ENCODE measurements at places on chromosomes 7 and 10. TPM values are rescaled to one million over a fixed set of nuclear protein-coding genes. Genes with fewer than 3 reads are reported as not detected.
A peak's percentile ranks its signal among the peaks of the same experiment; 100 is the strongest.

GRCh38 chr7:157423348-157423747 is 86.5 kb downstream of the DNAJB6 start:
- no peak for DNase-seq

- DNase-seq = no peak
These were observed 22.2 kb upstream of the CNTNAP2 start for GRCh38 chr7:146094356-146094755.

DNA sequence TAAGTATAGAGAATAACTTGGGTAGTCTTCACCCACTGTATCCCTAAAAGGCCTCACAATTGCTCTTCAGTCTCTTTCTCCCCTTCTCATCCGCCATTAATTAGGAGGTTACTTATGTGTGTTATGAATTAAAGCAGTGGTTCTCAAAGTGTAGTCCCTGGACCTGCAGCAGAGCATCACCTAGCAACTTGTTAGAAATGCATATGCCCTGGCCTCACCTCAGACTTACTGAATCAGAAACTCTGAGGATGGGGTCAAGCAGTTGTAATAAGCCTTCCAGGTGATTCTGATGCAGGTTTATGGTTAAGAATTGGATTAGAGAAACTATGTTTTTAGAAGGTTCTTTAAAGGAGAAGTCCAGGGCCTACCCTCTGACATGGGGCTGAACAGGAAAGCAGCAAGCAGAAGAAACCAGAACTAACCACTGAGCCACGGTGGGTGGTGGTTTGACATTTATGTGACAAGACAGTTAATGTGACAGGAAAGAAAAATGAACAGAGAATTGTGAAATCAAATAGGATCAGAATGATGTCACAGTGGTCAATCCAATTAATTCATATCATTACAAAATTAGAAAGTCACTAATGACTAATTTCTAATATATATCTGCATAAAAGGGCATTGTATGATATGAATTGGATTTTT is 37.6 kb downstream of the ENTPD1 start:
- DNase-seq = no peak

DNA sequence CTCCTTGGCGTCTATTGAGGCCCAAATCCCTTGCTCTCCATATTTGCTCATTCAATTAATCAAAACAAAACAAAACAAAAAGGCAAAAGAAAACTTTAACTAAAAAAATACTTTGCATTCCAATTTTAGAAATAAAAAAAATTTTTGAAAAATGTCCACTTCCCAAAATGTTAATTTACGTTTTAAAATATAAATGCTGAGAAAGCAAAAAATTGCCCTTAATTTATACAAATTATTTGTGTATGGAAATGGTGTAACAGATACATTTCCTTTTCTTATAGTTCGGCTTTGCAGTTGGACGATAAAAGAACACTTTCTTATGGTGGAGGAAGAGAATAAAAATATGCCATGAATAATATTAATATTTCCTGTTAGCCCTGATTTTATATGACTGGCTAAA is 652.8 kb upstream of the PFKP start:
- DNase-seq = no peak

DNA sequence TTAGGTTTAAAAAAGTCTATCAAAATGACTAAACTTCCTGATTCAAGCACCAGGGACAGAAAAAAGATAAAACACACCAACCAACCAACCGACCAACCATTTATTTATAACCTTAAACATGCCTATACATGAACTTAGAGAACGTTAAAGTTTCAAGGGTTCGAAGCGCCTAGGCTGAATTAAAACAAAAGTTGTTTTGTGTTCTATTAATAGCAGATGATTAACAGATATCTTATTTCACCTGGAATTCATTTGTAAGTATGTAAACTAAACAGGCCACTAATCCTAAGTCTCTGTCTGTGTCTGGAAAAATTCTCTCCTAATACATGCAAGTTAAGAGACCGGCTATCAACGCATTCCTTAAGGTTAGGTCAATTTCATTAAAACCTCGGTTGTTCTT is 1.4 kb downstream of the BAIAP2L1 start:
- peak; percentile 74 for DNase-seq

DNA sequence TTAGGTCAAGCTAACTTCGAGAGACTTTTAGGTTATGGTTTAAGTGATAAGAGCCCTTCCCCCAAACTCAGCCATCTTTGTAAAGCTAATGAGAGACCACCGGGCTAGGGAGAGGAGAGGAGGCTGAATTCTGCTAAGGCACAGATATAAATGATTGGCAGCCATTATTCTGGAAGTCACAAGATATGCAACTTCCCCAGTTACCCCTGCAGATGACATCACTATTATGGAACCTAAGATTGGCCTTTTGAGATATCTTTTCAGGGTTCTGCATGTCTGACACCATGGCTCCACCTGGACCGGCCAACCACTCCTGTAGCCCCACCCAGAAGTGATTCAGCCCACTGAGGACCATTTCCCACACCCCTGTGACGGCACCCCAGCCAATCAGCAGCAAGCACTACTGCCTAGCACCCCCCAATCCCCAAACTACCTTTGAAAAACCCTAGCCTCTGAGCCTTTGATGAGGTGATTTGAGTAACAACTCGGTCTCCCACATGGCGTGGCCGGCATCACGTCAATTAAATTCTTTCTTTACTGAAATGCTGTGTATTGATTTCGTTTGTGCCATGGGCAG is 14.4 kb downstream of the VIPR2 start:
- no peak for DNase-seq

GRCh38 chr7:111840528-111840927 is 278.2 kb upstream of the IMMP2L start:
- no peak for DNase-seq

DNA sequence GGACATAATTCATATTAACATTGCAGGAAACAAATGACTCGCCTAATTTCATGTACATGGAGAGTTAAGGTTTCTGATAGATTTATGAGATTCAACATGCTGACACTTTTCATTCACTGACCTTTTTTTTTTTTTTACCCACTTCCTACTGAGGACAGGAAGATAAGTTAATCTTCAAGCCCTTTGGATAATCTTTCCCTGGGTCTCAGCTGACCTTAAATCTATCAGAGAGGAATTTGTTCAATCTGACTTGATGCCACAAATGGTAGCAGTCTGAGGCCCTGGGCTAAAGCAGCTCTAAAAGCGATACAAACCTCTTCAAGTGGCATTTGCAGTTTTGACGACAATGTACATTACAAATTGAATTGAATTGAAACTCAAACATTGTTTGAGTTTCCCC is 493.3 kb upstream of the SORCS1 start:
- DNase-seq = no peak

DNA sequence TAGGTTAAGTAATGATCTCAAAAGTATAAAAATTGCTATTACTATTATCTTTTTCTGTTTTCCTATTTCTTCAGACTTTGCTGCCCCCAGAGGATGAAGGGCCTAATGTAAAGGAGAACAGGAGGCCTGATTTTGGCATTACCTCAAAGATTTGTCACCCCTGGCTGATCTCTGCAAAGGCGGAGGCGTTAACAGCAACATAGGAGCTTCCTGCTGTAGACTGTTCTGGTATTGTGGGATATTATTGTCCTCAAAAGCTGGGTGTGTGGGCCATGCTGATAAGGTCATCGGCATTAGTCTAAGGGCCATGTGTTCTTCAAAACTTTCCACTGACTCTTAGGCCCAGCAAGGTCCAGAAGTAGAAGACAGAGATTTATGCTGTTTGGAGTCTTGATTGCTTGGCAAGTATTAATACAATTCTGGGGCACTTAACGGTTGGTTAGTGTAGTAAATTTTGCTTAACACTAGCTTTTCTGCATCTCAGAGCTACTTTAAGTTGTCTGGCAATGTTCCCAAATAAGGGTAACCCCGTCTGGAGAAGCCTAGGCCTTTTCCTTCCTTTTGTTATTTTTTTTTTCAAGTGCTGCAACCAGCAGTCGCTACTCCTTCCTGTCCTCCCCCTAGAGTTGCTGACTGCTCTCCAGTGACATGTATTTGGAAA is 14.0 kb upstream of the ENTPD1 start:
- DNase-seq = no peak

- DNase-seq = no peak
These were observed 157.5 kb upstream of the FERD3L start for GRCh38 chr7:19302731-19303130.

- no peak for DNase-seq
These were observed 226.0 kb downstream of the CELF2 start for GRCh38 chr10:11243425-11244222.

DNA sequence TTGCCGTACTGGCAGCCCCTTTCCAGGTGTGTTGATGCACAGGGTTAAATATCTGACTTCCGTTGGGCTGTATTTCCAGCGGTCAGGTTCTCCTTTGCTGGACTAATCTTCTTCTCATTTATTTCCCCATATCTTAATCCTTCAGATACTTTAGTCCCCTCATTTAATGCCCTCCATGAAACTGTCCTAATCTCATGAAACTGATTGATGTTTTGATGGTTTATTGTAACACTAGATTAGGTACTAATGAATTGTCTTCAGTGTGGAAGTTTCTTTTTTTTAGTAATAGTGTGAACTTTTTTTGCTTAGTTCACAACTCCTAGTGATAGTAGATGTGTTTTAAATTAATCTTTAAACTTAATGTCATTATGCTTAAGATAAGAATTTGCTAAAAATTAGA is 6.3 kb downstream of the CUL1 start:
- DNase-seq = no peak

- DNase-seq = no peak
These were observed 127.1 kb upstream of the AOAH start for GRCh38 chr7:36851382-36851781.

DNA sequence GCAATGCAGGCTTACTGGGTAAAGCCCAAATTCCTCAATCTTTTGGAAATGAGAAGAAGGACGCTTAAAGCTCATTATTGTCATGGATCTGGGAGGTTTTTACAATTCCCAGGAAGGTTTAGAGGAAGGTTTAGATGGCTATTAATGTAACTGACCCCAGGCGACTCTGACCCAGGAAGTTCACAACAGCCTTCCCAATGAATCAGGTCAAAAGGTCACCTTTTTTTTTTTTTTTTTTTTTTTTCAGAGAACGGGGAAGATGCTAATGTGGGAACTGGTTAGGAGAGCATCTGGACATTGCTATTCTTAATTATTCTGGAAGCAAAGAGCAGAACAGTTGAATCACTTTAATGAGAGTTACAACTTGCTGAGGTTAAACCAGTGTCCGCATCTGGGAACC is 149.9 kb upstream of the ITGB1 start:
- no peak for DNase-seq

- no peak for DNase-seq
These were observed 879.2 kb downstream of the LRMDA start for GRCh38 chr10:76310588-76311080.

GRCh38 chr10:7159928-7160327 is 250.9 kb downstream of the SFMBT2 start:
- no peak for DNase-seq

GRCh38 chr7:18700147-18700546 is 204.6 kb downstream of the HDAC9 start:
- DNase-seq = no peak

GRCh38 chr10:5490698-5491464 is 8.5 kb downstream of the CALML5 start:
- no peak for DNase-seq

DNA sequence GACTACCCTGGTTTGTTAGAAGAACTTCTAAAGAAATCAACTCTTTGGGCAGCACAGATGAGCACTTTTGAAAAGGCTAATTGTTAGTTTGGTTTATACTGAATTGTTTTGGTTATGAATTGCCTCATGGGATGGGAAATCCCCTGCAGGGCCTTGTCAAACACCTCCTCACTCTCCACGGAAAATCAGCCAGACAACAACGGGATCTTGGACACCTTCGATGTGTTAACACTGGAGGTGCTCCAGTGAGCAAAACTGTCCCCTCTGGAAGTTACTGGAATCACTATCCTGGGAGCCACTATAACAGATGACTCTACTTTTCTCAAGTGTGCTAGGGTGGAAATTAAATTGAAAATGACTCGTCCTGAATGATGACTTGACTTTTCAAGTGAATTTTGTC is 38.7 kb downstream of the CDK6 start:
- peak; percentile 31 for DNase-seq

GRCh38 chr7:117600911-117601310 is 121.1 kb downstream of the CFTR start:
- DNase-seq = peak; percentile 2

GRCh38 chr10:133050371-133050770 is 37.4 kb upstream of the ADGRA1 start:
- DNase-seq = no peak

- no peak for DNase-seq
These were observed 36.4 kb downstream of the FAM204A start for GRCh38 chr10:118305730-118306129.

DNA sequence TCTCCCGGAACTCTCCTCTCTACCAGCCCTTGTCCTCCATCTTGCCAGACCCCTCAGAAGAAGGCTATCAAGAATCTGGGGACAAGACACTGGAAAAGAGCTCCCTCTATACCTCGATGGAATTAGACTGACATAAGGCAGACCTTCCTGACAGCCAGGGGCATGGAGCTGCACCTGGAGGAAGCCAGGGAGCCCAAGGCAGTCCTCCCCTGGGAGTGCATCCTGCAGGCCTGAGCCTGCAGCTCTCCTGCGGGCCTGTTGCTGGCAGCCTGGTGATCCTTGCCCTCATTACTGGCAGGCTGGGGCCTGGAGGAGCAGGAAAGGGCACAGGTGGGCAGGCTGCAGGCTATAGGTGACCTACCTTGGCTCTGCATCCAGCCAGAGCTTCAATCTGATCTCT is 323.4 kb downstream of the GRID1 start:
- peak; percentile 45 for DNase-seq

GRCh38 chr7:11754123-11754522 is 77.9 kb downstream of the THSD7A start:
- DNase-seq = no peak

GRCh38 chr7:80039251-80039884 is 95.3 kb upstream of the GNAI1 start:
- no peak for DNase-seq

Gene ANK3
- 11.6 TPM for total RNA-seq

Gene GCK
- total RNA-seq = 0.58 TPM

Gene ENO4
- total RNA-seq = 0.14 TPM

Gene CFAP43
- 0.14 TPM for total RNA-seq

Gene WIPF3
- total RNA-seq = 0.41 TPM

Gene DMBT1
- 0.07 TPM for total RNA-seq

Gene ELMO1
- not detected for total RNA-seq

Gene KIAA1549
- total RNA-seq = 5.1 TPM

Gene AUTS2
- total RNA-seq = 7.4 TPM

Gene PFKFB3
- total RNA-seq = 18.6 TPM

Gene EZH2
- 17.6 TPM for total RNA-seq

Gene CXCL12
- not detected for total RNA-seq

Gene ECHDC3
- 10.4 TPM for total RNA-seq

Gene RAMP3
- not detected for total RNA-seq

Gene GNG11
- 1.7 TPM for total RNA-seq

Gene NKX1-2
- total RNA-seq = 5.5 TPM

Gene TUBAL3
- 1.1 TPM for total RNA-seq

Data from foreskin keratinocyte (primary cell).